ENCODE measurements at places on chromosomes 7 and 10. TPM values are rescaled to one million over a fixed set of nuclear protein-coding genes. Genes with fewer than 3 reads are reported as not detected.

- DNase-seq, result no peak
Measured at GRCh38 chr10:63125459-63125858, 7.7 kb upstream of the NRBF2 start.

DNA sequence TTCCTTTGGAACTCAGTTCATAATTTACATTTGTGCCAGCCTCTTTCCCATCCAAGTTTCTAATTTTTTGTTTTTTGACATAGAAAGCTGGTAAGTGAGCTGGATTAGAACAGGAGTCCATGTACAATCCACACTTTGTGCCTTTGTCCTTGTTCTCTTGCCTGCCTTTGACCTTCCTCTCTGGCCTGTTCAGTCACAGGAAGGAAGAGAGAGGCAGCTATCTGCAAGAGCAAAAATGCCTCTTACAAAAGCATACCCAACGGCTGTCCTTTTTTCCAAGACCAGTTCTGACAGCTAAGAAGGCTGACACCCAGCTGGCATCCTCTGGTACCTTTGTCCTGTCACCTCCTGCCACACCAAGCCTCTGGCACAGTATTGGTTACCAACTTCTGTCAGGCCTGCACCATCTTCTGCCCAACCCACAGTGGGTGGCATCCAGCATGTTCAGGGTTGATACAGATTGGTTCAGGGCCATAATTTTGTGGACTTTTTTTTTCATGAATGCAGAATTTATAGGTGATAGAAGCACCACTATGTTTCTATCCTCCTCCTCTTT is 133.7 kb upstream of the KLF14 start:
- no peak for DNase-seq

- DNase-seq, result no peak
Measured at GRCh38 chr10:78328592-78329404, 295.1 kb downstream of the RPS24 start.

GRCh38 chr7:15403751-15404150 is 158.1 kb downstream of the AGMO start:
- DNase-seq, result no peak

The CELF2 gene
- total RNA-seq, result 24.6 TPM

The HHEX gene
- total RNA-seq, result 4.8 TPM

GRCh38 chr7:82183634-82184033 is 259.9 kb downstream of the CACNA2D1 start:
- DNase-seq, result no peak

DNA sequence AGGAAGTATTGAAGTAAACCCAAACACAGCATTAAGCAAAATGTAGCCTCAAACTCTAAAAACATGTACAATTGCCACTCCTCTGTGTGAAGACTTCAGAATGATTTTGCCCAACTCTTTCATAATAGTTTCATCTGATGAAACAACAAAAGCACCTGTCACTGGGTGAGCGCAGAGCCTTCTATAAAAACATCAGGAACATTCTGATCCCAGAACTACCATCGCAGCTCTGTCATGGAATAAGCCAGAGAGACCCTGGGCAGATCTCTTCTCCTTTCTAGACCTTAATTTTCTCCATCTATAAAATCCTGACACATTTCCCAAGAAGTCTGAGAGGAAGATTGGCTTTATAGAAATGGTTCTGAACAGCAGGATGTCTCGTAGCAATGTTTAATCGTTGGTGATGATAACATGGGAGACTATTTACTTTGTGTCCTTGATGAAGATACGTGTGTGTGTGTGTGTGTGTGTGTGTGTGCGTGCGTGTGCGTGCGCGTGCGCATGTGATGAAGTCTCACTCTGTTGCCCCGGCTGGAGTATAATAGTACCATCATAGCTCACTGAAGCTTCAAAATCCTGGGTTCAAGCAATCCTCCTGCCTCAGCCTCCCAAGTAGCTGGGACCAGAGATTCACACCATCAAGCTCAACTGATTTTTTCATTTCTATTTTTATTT is 198.0 kb downstream of the KIAA1217 start:
- DNase-seq, result no peak

The FAM180A gene
- not detected for total RNA-seq

- no peak for DNase-seq
Measured at GRCh38 chr7:131244259-131244852, 83.3 kb upstream of the MKLN1 start.

DNA sequence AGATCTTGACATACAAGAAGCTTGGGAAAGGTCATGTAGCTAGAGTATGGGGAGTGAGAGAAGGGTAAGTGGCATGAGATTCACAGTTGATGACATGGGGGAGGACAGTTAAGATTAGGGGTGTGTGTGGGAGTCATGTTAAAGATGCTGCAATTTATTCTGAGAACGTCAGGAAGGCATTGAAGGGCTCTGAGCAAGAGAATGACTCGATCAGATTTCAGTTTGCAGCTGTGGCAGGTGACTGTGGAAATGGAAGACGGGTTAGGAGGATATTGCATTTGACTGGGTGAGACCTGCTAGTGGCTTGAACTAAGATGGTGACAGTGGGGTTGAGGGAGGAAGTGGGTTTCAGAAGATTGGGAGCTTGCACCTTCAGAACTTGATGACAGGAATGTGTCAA is 5.6 kb downstream of the CDC123 start:
- no peak for DNase-seq

The SORCS3 gene
- 0.94 TPM for total RNA-seq

The PKD1L1 gene
- total RNA-seq, result 0.07 TPM
